ENCODE measurements at places on chromosomes 3 and 15.

- no peak for DNase-seq
These were observed 75.2 kb upstream of the HERC1 start for GRCh38 chr15:63908991-63909390.

- DNase-seq = no peak
These were observed 235.0 kb upstream of the KBTBD8 start for GRCh38 chr3:66762916-66763693.

DNA sequence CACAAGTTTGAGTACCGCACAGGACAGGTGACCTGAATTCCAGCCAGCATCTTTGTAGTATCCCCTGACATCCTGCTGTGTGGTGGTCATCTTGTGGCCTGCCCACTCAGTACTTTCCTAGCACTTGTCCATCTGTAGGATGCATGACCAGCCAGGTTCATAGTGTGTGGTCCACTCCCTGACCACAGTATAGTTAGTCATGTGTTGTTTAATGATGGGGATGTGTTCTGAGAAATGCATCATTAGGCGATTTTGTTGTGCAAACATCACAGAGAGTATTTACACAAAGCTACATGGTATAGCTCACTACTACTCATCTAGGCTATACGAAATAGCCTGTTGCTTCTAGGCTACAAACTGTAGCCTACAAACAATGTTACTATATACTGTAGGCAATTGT, 16.9 kb upstream of the RBPMS2 start:
- no peak for DNase-seq

- no peak for DNase-seq
These were observed 42.4 kb downstream of the TGFBR2 start for GRCh38 chr3:30648670-30649357.

GRCh38 chr3:49133226-49133951, 539 bp upstream of the LAMB2 start:
- DNase-seq = no peak

GRCh38 chr15:69713726-69714559, 261.3 kb downstream of the RPLP1 start:
- peak; percentile 45 for DNase-seq

DNA sequence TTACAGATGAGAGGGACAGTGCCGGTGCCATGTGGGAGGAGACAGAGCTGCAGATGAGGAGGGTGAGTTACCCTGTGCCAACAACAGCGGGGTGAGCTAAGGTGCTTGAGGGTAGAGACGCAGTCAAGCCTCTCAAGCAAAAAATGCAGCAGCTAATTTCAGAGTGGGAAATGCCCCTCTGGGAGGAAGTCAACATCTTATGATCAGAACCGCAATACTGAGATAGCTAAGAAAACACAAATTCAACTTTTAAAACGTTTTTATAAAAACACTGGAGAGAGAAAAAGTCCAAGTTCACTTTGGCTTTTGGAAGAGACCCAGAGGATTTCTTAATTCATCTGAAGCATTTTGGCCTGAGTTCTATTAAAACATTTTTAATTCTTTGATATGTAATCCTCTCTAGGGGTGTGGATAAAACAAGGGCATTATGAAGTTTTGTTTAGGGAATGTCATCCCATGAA, 319.2 kb downstream of the SLC9A9 start:
- DNase-seq = no peak

DNA sequence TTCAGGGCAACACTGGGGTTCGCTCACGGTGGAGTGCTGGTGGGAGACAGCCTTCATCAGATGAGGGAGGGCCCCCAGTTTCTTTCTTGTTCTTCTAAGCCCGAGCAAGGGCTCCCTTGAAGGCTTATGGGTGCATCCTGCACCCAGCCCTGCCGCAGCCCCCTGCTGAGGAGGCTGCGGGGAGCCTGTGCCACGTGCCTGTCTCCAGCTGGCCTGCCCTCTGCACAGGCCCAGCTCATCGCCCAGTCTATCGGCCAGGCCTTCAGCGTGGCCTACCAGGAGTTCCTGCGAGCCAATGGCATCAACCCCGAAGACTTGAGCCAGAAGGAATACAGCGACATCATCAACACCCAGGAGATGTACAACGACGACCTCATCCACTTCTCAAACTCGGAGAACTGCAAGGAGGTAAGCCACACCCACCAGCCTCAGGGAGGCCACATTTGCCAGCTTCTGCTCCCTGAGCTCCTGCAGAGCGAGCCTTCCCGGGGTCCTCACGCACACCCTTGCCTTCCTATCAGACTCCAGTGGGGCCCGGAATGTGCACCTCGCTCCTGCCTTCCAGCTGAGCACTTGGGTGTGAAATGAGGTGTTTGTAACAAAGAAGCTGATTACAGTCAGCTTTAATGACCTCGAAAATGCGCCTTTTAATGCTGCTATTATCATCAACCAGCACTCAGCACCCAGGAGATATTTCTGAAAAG, 164.3 kb downstream of the NSMCE3 start:
- no peak for DNase-seq

GRCh38 chr3:72744330-72744729, 103.9 kb downstream of the SHQ1 start:
- DNase-seq = no peak

DNA sequence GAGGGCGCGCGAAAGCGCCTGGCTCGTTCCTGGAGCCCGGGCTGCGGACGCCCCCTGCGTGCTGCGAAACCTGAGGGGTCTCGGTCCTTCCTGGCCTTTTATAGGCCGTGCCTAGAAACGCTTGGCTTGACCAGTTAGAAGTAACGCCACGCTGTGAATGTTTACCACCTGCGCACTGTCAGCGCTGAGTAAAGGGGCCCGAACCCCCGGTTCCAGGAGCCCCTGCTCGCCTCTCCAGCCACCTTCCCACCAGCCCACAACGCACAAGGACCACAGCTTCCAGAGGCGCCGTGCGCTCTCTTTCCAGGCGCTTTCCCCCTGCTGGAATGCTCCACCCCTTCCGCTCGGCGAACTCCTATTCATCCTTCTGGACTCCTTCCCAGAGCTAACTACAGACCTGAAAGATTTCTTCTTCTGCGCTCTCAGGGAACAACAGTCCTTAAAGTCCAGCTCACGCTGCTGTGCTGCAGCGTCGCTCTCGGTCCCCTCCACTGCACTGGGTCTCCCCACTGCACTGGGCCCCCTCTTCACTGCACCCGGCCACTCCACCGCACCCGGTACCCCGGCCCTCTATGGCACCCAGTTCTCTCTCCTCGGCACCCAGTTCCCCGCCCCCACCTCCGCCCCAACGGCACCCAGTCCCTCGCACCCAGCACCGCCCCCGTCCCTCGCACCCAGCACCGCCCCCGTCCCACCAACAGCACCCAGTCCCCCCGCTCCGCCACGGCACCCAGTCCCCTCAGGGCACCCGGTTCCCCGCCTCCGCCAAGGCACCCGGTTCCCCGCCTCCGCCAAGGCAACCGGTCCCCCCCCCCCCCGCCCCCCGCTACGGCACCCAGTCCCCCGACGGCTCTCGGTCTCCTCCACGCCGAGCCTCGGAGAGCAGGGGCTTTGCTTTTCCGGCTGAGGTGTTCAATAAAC, 69.8 kb downstream of the SQOR start:
- DNase-seq = peak; percentile 31

All from activated CD4-positive, CD25-positive, alpha-beta regulatory T cell treated with anti-CD3 and anti-CD28 coated beads, Interleukin-2, amount 50 U/mL, for 72 hours (primary cell).